LHCN-M2 (cell line): ENCODE measurements at places on chromosomes 4 and X. TPM values are rescaled to one million over a fixed set of nuclear protein-coding genes. Genes with fewer than 3 reads are reported as not detected.

CENPE gene
- total RNA-seq = 43.9 and 53.7 TPM in 2 replicates

OR13H1 gene
- not detected in 2 replicates for total RNA-seq

PPP4R3C gene
- not detected in 2 replicates for total RNA-seq

CXCL13 gene
- total RNA-seq = not detected in 2 replicates

SLC9B1 gene
- 0.13 and 0.52 TPM in 2 replicates for total RNA-seq

PNMA5 gene
- total RNA-seq = not detected in 2 replicates

MAGEB6B gene
- total RNA-seq = not detected in 2 replicates

DNA sequence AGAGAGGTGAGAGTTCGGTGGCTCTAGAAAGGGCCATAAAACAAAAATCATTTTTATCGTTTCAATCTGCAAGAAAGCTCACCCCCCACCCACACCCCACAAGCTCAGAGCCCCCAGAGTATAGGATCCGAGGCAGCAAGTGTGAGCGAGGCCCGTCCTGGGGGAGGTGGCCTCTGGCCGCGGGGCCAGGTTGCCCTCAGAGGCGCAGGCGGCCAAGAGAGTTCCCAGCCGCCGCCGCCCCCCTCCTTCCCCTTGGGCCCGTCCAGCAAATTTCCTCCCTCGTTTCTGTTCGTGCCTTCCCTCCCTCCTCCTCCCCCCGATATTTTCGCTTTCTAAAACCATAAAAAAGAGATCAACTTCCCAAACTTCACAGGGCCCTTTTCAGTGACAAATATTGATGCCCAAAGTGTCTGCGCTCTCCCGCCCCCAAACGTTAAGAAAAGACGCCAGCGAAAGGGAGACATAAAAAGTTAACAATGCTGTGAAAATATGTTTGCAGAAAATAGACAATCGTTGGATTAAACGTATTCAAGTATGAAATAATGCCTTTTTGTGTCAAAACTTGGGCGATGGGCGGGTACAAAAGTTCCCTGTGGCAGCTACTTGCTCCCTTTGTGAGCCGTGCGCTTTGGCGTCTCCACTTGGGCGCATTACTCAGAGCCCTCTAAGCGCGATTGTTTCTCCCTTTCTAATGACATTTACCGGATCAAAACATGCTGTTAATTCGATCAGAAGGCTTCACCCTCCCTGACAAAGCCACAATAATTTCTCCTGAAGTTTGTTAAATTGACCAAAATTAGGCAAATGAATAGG is 1.1 kb upstream of the HELT start:
- DNase-seq = no peak

DNA sequence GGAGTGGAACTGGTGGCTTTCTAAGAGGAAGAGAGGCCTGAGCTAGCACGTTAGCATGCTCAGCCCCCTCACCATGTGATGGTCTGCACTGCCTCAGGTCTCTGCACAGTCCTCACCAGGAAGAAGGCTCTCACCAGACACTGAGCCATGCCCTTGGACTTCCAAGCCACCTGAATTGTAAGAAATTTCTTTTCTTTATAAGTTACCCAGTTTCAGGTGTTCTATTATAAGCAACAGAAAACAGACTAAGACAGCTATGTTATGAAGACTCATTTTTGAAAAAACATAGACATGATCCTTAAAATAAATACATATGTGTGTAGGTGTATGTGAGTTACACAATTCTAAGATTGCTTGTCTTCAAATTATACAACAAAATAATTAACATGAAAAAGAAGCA is 74.7 kb downstream of the CEP44 start:
- DNase-seq = no peak

GRCh38 chr4:40375620-40376019 is 40.5 kb downstream of the CHRNA9 start:
- DNase-seq = no peak

GRCh38 chr4:174275101-174275500 is 8.4 kb downstream of the FBXO8 start:
- no peak for DNase-seq

- DNase-seq = peak; percentile 77
Observed at GRCh38 chr4:103996064-103996463, 276.3 kb upstream of the TACR3 start.

DNA sequence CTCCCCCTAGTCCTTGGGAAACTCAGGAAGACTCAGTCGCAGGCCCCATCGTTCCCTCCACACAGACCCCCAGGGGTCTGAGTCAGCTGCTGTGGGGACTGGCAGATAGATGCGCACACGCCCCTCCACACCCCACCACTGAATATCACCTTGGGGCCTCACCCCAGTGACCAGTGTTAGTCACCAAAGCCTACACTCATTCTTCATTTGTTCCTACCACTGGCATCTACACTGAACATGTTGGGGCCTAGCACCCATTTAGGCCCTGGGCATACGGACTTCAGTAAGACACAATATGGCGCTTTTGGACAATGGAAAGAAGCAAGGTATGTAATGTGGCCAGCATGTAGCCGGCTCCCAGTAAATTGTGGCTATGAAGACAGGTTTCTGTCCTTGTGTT is 154.1 kb upstream of the PJA1 start:
- no peak for DNase-seq

GRCh38 chr4:156971676-156972378 is at the start of gene PDGFC:
PDGFC (minus strand) TSS chr4:156971799; CDS start chr4:156970903, 896 bp downstream.
- DNase-seq = peak; percentile 82

GRCh38 chr4:173145131-173145530 is 23.5 kb upstream of the GALNT7 start:
- DNase-seq = peak; percentile 66

GRCh38 chr4:160831165-160831922 is 1332.5 kb downstream of the FSTL5 start:
- DNase-seq = no peak

DNA sequence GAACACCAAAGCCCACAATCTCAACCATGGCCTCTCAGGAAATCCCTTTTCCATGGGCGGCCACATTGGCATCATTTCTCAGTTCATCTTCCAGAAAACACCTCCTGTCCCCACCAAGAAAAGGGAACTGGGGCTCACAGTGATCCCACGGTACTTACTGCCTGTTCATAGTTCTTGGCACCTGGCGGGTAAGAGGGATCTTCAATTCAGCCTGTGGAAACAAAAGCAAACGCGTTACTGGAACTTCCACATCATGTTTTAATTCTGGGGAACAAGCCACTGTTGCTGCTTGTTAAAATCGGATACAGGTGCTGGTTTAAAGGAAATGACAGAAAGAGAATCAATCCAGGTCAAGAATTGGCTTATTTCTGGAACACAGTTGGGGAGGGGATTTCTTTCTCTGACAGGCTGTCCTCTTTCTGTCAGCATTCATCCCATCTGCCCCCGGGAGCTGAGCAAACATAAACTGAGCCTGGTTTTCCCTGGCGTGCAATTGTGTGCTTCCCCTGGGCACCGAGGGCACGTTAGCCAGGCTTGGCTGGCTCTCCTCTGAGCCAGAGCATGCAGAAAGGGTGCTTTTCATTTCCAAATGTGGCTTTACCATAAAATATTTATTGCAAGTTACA is 16.8 kb downstream of the CLNK start:
- no peak for DNase-seq

- DNase-seq = no peak
Observed at GRCh38 chr4:2412534-2412884, 5.9 kb downstream of the ZFYVE28 start.

GRCh38 chr4:22063613-22064012 is 115.0 kb upstream of the KCNIP4 start:
- DNase-seq = no peak

DNA sequence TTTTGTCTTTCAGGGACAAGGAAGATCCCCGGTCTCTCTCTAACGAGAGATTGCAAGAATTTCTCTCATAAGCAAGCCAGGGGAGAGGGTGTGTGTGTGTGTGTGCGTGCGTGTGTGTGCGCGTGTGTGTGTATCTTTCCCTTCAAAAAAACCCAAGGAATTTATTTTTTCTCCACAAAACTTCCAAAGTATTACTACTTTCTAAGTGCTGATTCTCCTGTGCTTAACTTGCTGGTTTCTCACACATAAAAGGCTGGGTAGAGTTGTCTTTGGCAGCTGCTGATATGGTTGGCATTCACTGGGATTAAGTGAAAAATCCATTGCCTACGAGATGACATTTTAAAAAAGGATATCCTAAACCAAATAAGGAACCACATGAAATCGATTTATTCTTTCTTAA is 435.7 kb downstream of the RAPGEF2 start:
- DNase-seq = peak; percentile 29

DNA sequence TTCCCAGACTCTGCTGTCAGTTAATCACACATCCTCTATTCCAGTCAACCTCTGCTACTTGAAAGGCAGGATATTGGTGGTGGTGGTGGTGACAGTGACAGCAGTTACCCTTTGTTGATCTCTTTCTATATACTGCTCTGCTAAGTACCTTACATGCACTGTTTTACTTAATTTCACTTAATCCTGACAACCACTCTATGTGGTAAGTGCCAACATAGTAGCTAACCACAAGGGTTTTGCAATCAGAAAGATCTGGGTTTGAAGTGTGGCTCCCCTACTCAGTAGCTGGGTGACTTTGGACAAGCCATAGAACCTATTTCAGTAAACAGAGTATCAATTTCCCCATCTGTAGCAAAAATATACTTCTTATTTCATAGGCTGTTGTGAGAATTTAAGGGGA is 24.2 kb upstream of the F9 start:
- no peak for DNase-seq

GRCh38 chr4:182831376-182831775 is 85.8 kb downstream of the DCTD start:
- DNase-seq = no peak

DNA sequence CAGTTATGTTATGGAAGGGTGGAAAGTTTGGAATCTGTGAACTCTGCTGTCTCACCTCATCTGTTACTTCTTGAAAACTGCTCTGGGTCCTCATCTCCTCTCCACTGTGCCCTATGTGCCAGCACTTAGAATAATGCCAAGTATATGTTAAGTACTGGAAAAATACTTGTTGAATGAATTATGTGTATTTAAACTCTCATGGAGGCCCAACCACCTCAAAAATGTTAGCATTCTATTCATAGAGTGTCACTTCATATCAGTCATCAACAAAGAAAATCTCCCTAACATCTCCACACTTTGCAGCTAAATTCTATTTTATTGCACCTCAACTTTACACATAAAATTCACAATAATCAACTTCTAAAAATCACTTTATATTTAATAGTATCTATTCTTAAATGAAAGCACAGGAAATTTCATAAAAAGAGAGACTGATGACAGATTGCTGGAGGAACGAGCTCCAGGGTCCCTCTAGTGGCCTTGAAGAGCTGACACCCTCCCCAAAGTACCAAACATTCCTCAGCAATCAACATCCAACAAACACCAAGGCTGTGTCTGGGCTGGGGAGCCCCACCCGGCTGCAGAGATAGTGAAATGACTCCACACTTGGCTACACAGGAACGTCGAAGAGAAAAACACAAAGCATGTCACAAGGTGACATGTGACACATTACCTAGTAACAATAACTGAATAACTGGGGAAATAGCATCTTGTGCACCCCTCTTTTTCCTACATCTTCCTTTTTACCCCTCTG is 45.8 kb downstream of the SLC39A8 start:
- DNase-seq = peak; percentile 44
